Right lung (tissue), 10 donors: ENCODE measurements at places on chromosomes 1 and 21.
A peak's percentile ranks its signal among the peaks of the same experiment; 100 is the strongest.

GRCh38 chr1:33347650-33347992 lies 26.7 kb upstream of the A3GALT2 start:
- no peak for DNase-seq

- DNase-seq = no peak
Observed at GRCh38 chr1:180785291-180785690, 127.4 kb upstream of the KIAA1614 start.

DNA sequence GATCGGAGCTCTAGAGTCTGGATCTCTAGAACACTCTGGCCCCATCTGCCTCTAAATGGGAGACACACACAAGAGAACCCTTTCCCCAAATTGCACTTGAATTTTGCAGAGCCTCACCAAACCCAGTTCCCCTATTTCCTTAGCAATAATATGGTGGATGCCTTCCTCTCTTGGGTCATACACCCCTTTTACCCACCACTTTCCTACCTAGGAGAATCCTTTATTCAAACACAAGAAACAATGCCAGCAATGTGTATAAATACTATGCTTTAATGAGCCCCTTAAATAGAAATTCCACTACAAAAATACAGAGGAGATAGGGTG lies 760 bp upstream of the SF3B4 start:
- no peak for DNase-seq

- peak; percentile 40 for DNase-seq
Observed at GRCh38 chr1:237141502-237141901, 99.5 kb downstream of the RYR2 start.

- DNase-seq = no peak
Observed at GRCh38 chr21:15706696-15707095, 23.1 kb upstream of the USP25 start.

DNA sequence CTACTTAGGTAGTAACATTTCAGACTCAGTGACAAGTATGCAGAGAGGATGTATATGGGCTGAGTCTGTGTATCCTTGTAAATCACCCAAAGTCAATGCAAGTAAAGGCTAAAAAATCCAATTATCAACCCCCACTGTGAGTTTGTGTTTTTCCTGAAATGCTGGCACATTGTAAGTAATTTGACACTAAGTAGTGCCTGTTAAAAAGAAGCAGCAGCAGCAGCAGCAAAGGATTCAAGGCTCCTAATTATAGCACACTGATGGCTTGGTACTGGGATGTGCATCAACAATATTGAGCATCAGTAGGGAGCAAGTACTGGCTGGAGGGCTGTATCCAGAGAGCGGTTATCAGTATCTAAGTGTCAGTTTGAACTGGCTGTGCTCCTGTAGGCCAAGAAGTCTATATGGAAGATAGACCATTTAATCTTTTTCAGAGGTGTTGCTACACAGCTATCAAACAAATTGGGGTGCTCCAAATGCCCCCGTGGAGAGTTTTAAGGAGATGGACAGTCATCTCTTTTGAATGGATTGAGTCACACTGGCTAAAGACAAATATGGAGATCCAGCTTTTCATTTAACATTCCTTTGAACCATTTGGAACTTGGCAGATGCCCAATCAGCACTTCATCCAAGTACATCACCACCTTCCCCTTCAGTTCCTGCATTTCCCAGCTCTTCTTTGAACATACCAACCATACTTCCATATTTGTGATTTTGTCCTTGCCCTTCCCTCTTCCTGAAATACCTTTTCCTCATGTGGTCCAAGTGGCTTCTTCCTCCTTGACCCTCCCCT lies 241.2 kb upstream of the ST6GALNAC5 start:
- no peak for DNase-seq
